NCI-H187 treated with DMSO at 0.1 percent for 48 hours (cell line): ENCODE measurements at places on chromosomes 3 and 15.

DNA sequence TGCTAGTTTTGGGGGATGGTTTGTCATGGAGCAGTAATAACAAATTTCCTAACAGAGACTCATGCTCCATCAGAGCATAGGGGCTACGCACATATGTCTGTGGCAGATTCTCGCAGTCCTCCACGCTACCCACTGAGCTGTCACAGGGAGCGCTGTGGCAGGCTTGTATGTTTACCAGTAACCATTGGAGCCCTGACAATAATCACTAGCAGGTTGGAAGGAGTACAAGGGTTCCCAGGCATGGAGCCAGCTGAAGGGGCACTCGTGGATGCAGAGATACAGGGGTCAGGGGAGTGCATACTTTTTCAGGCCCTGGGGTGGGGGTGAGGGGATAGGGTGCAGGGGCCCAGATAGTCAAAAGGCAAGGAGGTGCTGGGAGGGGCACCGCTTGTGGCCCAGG lies 7.9 kb upstream of the GP9 start:
- no peak for DNase-seq

DNA sequence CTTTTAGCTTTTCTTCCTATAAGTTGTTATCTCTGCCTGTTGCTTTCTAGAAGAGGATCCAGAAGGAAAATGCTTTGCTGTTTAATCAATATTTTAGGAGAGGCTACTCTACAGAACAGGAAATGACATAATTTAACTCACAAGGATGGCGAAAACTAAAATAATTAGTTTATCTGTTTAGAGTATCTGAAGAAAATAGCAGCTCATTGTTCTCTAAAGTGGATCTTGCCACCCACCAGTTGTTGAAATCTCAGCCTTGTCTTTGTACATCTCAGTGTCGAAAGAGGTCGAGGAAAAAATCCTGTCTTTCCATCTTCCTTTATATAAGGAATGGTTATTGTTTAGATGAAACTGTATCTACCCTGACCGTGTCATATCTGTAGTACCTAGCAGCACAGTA lies 126.6 kb downstream of the ZNF609 start:
- DNase-seq = no peak

DNA sequence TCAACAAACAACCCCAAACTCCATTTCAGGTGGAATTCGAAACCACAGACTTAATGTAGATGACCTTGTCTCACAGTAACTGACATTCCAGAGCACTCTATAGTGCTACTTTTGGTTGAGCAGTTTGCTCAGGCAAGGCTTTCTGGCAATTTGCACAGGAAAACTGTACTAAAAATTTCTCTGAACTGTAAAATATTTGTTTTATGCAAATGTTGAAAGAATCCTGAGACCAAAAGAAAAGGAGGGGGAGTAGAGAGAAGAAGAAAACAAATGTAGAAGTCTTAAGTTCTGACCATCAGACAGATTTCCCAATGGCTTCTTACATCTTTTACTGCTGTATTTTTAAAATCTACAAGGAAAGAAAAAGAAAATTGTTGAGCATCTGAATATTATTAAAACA lies 53.5 kb downstream of the DTWD1 start:
- no peak for DNase-seq

- DNase-seq = no peak
Measured at GRCh38 chr3:197522881-197523441, 32.8 kb downstream of the BDH1 start.

- DNase-seq = no peak
Measured at GRCh38 chr3:144692488-144692887, 720.9 kb downstream of the DIPK2A start.
